WTC11 (cell line): ENCODE measurements at places on chromosomes 16 and 17.

GRCh38 chr17:15239491-15239890 is 25.6 kb downstream of the PMP22 start:
- no peaks in the 10 kb centered on the region for H3K36me3 ChIP-seq
- H3K4me1 ChIP-seq, result peaks cover 5% of the 10 kb centered on the region
- H3K27ac ChIP-seq, result no peak overlapping the region
- H3K4me3 ChIP-seq, result no peak overlapping the region
- no peak for DNase-seq

- no peaks in the 10 kb centered on the region for H3K36me3 ChIP-seq
- no peak overlapping the region for H3K4me3 ChIP-seq
- H3K27me3 ChIP-seq, result no peaks in the 10 kb centered on the region
- peaks cover 4% of the 10 kb centered on the region for H3K4me1 ChIP-seq
Measured at GRCh38 chr17:61809816-61810392, 53.4 kb downstream of the BRIP1 start.

GRCh38 chr16:79436885-79437284 is 163.7 kb downstream of the MAF start:
- DNase-seq, result no peak
- H3K4me3 ChIP-seq, result no peak overlapping the region
- H3K27ac ChIP-seq, result no peak overlapping the region
- no peaks in the 10 kb centered on the region for H3K36me3 ChIP-seq
- H3K4me1 ChIP-seq, result peaks cover 17% of the 10 kb centered on the region
- H3K27me3 ChIP-seq, result no peaks in the 10 kb centered on the region

GRCh38 chr17:43759836-43760235 is 1.2 kb upstream of the SOST start:
- H3K27me3 ChIP-seq, result peaks cover 19% of the 10 kb centered on the region
- H3K4me1 ChIP-seq, result peaks cover 36% of the 10 kb centered on the region
- H3K36me3 ChIP-seq, result no peaks in the 10 kb centered on the region
